T-helper 17 cell (primary cell): ENCODE measurements at places on chromosomes 13 and 19.
A peak's percentile ranks its signal among the peaks of the same experiment; 100 is the strongest.

DNA sequence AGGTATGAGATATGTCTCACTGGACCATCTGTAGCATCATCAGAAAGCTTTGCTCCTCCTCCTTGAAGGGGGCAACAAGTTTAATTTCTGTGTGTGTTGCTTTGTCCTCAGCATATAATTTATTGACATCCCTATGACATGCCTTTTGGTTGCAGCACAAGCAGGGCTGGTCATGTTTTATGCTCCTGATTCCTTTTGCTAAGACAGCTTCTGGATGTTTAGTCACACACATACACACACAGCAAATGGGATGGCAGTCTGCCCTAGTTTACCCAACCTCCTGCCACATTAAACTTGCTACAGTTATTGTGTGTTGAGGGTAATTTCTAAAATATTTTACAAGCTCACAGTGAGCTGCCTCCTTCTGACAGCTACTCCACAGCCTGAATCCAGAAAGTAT is 217.9 kb upstream of the RXFP2 start:
- DNase-seq = no peak

DNA sequence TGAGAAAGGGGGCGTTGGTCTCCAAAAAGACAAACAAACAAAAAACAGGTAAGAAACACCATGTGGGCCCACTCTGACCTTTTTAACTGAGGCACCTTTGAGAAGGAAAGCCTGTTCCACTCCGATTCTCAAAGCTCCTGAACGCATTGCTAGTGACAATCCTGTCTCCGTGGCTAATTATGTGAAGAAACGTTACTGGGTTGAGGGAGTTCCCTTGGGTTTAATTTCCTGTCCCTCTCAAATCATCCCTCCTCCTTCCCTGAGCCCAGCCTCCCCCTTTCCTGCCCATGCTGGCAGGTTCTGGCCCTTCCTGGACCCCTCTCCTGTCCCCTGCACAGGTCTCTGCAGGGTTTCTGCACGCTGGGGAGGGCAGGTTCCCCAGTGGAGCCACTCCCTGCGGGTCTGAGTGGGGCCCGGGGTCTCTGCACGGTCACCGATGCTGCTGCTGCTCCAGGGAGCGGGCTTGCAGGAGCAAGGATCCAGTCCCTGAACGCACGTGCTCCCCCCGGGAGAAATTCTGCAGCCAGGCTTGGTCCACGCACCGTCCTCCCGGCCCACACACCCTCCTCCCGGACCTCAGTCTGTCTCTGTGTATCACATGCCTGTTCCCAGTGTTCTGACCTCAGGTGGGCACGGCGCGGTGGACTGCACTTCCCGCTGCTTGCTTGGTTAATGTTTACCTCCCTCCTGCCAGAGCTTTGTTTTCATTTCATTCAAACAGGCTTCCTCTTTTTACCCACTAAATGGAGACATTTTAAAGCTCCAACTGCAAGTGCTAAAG is 76.4 kb upstream of the MCF2L start:
- DNase-seq = no peak

GRCh38 chr19:4474514-4475022 is 2.5 kb downstream of the HDGFL2 start:
- no peak for DNase-seq

- DNase-seq = no peak
These were observed 2.3 kb downstream of the ATP11A start for GRCh38 chr13:112692104-112692503.

GRCh38 chr13:106110241-106110855 is 425.1 kb downstream of the EFNB2 start:
- DNase-seq = no peak

- no peak for DNase-seq
These were observed 91.1 kb downstream of the WDFY2 start for GRCh38 chr13:51675385-51675784.

GRCh38 chr19:1057176-1057855 is 9.7 kb upstream of the ARHGAP45 start:
- no peak for DNase-seq

DNA sequence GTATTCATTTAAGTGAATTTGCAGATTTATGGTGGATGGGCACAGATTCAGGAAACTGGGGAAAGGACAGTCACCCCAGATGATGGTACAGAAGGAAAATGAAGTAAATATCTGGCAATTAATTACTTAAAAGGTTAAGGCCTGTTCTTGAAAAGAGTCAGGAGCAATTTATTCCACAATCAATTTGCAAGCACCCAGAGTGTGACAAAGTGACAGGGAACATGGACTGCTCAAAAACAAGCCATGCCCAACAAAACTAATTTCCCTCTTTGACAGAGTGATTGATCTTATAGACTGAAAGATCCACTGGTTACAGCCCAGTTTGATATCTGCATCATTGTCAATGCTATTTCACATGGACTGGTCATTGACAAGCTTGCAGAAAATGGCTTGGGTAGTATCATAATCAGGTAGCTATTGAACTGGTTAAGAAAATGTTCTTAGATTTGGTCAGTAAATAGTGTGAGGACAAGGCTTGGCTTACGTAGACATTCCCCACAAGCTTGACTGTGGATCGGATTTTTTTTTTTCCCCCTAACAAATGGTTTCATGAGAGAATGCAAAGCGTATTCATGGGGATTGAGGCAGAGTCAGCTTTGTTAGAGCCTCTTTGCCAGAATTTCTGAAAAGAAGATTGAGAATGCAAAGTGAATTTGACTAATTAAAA is 584.6 kb downstream of the GPC6 start:
- no peak for DNase-seq

- DNase-seq = no peak
These were observed 19.2 kb downstream of the RANBP3 start for GRCh38 chr19:5958851-5959122.

DNA sequence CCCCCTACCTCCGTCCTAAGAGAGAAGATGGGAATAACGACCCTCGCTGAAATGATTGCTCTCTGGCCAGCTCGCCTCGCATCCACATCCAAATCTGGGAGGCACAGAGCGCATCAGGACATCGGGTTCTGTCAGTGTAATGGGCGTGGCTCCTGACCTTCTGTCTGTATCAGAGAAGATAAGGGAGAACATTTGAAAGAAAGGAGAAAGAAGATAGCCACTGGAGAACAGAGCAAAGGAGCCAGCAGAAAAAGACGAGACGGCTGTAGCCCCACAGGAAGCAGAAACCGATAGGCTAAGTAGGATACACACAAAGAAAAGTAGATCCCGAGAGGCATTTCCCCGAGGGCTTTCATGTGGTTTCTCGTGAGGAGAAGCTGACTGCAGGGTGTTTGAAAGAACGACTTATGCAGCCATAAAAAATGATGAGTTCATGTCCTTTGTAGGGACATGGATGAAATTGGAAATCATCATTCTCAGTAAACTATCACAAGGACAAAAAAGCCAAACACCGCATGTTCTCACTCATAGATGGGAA is 14.0 kb upstream of the GJB2 start:
- no peak for DNase-seq

DNA sequence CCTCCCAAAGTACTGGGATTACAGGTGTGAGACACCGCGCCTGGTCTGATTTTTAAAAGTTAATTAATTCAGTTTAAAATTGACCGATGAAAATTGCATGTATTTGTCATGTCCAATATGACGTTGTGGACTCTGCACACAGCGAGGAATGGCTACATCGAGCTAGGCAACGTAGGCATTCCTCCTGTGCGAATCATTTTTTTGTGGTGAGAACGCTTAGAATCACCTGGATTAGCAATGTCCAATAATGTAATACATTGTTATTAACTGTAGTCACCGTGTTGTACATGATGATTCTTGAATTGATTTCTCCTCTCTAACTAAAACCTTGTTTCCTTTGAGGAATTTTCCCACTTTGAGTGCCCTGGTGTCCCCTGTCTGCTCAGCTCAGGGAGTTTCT is 3.4 kb downstream of the LAIR2 start:
- no peak for DNase-seq

DNA sequence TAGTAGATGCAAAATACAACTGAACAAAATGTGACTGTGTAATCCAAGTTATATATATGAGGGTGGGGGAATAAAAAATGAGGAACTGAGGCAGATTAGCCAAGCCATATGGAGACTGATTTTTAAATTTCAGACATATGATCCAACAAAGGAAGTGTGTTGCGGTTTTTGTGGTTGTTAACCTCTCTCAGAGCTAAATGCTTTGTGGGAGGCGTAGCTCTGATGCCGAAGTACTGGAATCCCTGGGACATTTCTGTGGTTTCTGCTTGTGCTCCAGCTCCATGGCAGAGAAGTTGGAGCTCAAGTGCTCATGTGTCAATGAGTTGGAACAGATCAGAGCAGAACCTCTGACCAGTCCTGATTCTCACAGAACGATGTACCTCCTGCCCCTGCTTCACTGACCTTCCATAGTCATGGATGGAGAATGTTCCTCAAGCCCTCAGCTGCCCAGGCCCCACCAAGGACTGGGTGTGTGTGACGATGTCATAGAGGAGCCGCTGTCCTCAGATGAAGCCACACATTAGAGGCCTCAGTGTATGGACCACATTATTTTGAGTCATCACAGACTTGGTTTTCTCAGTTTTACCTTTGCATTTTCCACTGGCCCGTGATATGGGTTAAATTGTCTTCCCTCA is 107.6 kb downstream of the SOX1 start:
- no peak for DNase-seq

- DNase-seq = no peak
These were observed 9.3 kb upstream of the CDX2 start for GRCh38 chr13:27978301-27978968.

DNA sequence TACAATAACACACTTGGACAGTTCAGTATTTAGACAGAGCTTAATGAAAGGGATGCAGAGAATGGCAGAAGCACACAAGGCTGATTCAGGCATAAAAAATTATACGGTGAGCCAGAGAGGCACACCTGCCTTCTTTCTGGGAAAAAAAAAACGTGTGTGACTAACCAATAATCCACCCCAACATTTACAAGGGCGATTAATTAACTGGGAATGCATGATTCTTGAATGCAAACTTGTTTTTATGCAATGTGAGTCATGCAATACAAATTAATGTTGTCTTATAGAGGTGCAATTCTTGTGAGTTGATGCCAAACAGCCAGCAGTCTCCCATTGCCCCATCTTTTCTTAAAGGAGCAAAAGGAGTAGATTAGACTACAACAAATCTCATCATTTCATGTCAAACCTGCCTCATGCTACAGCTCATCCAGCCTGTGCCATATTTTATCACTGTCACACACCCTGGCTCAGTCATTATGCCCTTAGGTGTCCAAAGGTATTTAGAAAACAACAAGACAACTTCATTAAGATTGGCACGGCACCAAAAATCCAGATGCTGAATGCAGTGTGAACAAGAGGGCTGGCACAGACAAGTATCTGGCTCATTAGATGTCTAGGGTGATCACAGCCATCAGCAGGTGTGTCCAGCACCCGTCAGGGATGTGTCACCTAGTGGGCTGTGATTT is 721.1 kb downstream of the EFNB2 start:
- DNase-seq = no peak

GRCh38 chr19:34430738-34431625 is 2.8 kb downstream of the UBA2 start:
- DNase-seq = peak; percentile 14

GRCh38 chr19:35828692-35829301 is 16.2 kb upstream of the PRODH2 start:
- no peak for DNase-seq

DNA sequence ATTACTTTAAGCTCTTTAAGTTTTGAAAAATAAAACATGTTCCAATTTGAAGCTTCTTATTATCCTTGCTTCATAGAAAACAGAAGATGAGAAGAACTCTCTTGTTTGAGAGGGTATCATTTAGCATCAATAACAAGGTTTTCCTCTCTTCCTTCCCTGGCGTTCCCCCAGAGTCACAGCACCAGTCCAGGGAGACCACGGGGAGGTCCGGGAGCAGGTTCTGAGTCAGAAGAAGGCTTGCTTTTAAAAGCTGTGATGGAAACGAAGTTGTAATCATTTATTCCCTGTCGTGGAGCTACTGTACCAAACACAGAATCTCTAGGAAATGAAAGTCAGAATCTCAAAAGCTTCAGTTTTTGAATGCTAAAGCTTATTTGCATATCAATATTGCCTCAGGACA is 174.0 kb upstream of the LSM14A start:
- no peak for DNase-seq

- DNase-seq = no peak
These were observed at the start of gene SLC7A9 for GRCh38 chr19:32869369-32869965. Gene SLC7A9 (minus strand): TSS chr19:32869767. CDS start chr19:32868534, 1,233 bp downstream.

- no peak for DNase-seq
These were observed 277.2 kb downstream of the TEX29 start for GRCh38 chr13:111597618-111598017.

DNA sequence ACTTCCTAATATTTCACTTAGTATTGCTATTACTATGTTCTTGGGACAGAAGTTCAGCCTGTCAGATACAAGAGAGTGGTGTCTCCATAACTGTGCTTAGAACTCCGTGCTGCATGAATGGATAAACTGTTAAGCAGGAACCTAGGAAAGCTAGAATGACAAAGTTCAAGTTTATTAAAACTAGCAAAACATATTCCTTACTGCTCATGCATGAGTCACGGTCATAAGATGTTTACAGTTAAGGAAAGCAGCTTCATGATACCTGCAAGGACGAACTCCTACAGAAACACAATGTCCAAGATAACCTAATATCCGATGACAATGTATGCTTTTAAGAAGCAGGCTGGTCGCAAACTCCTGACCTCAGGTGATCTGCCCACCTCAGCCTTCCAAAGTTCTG is 6.0 kb upstream of the ZNF765 start:
- DNase-seq = no peak

GRCh38 chr13:24648983-24649687 is 31.1 kb upstream of the ATP12A start:
- DNase-seq = no peak

DNA sequence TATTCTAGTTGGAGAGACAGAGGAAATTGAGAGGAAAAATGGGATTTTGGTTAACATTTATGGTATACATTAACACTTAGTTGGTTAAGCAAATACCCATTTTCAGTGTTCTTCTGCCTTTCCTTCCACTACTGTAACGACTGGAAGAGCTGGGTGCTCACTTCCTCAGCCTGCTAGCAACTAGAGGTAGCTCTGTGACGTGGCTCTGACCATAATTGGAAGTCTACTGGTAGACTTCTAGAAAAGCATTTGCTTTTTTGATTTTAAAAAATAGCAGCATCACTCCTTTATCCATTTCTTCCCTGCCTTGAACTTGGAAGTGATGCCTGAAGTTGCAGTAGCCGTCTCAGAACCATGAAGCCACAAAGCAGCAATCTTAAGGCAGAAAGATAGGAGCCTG is 15.9 kb downstream of the NHLRC3 start:
- DNase-seq = no peak
